ENCODE measurements at places on chromosomes 1 and 21.

DNA sequence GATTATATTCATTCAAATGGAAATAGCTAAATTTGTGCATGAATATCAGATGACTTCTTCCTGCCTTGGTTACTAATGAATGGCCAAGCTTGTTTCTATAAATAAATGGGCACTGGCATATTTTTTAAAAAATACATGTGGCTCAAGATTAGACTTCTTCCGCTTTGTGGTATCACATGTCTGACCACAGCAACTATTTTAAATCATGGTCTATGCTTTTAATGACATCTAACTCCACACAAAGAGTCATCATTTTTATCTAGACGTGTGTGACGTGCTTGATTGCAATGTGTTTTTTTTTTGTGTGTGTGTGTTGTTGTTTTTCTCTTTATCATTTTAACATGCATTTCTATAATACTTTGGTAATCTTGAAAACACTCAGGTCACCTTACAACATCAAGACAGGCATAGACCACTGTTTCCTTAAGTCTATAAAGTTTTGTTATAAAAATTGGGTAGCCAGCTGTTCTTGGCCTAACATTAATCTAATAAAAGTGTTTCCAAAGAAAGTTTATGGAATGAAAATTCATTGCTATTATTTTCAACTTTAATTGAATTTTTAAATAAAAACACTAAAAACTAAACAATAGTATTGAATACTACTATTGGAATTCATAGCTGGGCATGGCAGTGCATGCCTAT lies 29.5 kb downstream of the RGS1 start:
- DNase-seq, result no peak

DNA sequence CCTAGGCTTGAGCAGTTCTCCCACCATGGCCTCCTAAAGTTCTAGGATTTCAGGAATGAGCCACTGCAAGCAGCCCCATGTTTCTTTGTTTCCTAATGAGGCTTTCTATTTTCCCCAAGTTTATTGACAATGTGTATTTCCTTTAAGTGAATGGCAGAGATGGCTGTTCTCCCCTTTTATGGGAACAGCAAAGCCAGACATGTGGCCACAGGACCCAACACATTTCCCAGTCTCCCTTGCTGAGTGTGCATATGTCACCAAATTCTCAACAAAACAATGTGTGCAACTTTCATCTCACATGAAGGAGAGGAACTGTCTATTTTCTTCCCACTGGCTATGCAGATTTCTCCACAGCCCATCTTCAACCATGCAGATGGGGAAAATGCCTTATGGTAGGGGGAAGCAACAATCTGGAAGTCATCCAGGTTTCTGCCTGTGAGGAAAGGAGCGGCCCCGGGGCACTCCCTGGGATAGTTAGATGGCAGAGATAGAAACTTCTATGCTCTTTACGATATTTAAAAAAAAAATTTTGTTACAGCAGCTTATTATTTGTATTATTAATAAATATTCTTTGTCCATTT lies 28.6 kb upstream of the MAP10 start:
- DNase-seq, result no peak

DNA sequence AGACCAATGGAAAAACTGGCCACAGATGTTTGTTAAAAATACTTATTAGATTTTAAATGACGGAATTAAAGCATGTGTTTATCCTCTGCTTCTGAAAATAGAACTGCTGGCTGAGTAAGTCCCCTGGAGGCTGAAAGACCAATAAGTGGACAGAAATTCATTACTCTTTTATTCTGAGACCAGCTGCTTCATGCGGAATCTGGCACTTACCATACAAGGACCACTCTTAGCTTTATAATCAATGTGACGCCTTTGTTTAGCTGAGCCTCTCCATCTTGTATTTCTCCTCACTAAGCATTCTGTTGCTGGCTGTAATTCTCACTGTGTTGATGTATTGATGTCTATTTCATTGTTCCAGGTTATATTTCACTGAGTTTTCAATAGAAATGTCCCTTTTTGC lies 6.3 kb upstream of the EXO1 start:
- DNase-seq, result no peak

GRCh38 chr1:157878059-157878458 lies 36.5 kb upstream of the CD5L start:
- no peak for DNase-seq

DNA sequence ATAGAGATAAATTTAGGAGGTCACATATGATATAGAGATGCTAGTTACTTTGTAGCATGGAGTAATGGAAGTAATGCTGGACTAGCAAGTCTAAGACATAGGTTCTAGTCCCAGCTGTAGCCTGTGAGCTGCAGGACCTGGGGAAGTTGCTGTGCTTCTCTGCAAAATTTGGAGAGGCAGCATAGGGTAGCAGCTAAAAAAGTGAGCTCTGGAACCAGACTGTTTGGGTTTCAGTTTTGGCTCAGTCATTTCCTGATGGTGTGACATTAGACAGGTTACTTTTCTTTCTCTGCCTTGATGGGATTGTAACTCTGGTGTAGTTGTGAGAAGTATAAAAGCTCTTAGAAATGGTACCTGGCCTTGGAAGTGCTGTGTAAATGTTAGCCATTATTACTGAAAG lies 3.3 kb downstream of the METTL13 start:
- no peak for DNase-seq

- DNase-seq, result no peak
Measured at GRCh38 chr1:3481046-3481445, 26.6 kb downstream of the ARHGEF16 start.

DNA sequence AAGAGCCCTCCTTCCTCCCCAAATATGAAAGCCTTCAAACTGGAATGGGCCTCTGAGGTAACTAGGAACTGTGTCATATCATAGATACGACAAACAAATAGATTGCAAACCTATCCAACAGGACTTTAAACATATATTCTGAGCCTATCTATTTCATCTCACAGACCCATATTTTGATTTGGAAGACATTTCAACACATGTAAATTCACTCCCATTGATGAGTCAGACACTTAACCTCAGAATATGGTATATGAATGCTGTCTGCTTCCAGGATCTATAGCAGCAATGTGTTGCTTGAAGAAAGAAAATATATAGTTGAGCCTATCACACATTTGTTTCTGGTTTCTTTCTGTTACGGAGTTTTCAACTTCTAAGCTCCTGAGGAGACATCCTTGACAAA lies 221.9 kb upstream of the SAMSN1 start:
- no peak for DNase-seq

DNA sequence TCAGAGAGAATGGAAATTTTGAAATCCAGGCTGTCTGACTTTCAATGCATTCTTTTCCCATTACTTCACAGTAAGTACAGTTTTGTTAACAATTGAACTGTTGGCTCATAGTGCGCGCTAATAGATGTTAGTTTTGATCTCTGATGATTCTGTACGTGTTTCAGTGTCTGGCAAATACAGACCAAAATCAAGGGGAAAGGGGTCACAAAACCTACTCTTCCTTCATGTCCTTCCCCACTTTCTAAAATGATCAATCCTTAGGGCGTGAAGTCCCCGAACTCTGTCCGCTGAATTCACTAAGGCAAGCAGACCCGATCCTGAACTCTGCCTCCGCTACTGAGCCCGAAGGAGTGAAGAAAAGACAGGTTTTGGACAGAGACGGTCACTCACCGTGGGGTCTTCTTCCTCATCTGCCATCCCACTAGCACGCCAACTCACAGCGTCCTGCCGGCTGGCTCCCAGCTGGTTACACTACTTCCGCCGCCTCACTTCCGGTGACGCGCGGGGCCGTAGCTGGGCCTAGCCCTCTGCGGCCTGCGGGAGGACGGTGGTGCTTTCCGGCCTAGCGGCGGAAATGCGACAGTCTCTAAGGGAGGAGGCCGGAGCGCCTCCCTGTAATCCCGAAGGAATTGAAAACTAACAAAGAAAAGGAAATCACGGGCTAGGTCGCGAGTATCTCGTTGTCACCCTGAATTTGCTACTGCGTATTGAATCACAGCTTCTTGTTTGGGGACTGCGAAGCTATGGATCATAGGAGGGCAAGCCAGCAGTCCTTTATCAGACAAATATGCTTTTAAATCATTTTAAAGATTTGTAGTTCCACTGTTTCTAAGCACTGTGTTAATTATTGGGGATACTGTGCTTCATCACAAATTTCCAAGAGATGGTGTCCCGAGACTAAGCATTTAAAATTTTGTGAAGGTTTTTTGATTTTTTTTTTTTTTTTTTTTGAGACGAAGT lies at the start of gene TAF13:
Gene TAF13, minus strand, starts transcription at position 473 of the 960 bp plus-strand sequence. Its CDS starts 56 bp downstream, at position 417.
- DNase-seq, result peak; percentile 85

DNA sequence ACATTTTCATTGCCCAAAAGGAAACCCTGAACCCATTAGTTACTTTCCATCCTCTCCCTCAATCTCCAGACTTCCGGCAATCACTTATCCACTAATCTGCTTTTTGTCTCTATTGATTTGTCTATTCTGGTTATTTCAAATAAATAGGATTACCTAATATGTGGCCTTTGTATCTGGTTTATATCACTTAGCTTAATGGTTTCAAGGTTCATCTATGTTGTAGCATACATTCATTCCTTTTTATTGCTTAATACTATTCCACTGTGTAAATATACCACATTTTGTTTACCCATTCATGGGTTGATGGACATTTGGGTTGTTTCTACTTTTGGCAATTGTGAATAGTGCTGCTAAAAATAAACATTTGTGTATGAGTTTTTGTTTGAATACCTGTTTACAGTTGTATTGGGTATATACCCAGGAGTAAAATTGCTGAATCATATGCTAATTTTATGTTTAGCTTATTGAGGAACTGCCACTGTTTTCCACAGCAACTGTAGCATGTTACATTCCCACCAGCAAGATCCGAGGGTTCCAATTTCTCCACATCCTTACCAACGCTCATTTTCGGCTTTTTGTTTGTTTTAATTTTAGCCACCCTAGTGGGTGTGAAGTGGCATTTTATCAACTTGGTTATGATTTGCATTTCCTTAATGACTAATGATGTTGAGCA lies 2.5 kb upstream of the SLC25A44 start:
- DNase-seq, result no peak

DNA sequence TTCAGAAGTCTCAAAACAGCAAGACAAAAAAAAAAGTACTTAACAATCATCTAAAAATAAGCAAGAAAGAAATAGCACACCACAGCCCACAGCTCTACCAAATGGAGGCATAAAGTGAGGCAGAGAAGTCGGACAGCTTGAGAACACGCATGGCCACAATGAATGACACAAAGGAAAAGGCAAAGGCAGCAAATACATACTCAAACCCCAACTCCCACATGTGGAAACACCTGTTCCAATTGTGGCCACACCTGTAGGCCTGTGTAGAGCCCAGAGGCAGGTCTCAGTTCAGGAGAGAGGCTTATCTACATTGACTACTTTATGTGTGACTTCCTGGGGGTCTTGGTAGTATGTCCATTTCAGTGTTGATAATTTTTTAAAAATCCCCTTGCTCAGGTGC lies 543.5 kb downstream of the LMO4 start:
- no peak for DNase-seq

DNA sequence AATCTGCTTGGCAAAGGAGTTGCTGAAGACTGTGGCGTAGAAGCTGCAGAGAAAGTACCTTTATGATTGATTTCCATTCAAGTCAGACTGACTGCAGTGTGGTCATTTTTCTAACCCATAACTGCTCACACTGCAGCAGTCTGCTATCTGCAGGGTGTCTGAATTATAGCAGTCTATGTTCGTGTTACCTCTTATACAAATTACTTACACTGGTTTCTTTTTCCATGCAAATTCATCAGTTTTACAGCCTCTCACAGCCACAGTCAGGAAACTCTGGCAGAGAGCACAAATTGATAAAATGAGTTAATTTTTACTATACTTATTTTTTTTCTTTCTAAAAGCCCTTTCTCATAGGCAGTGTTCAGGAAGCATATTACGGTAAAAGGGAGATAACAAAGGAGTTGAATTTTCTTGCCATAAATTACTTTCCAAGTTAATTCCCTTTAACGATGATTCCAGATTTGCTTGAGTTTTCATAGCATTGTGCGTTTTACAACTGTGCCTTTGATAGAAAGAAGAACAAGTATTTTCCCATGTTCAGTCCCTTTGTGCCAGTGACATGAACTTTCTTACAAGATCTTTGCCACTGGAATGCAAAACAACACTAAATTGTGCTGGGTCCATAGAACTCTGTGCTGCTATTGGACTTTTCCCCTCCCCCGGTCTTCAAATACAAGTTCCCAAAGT lies 261.5 kb downstream of the NFIA start:
- no peak for DNase-seq

DNA sequence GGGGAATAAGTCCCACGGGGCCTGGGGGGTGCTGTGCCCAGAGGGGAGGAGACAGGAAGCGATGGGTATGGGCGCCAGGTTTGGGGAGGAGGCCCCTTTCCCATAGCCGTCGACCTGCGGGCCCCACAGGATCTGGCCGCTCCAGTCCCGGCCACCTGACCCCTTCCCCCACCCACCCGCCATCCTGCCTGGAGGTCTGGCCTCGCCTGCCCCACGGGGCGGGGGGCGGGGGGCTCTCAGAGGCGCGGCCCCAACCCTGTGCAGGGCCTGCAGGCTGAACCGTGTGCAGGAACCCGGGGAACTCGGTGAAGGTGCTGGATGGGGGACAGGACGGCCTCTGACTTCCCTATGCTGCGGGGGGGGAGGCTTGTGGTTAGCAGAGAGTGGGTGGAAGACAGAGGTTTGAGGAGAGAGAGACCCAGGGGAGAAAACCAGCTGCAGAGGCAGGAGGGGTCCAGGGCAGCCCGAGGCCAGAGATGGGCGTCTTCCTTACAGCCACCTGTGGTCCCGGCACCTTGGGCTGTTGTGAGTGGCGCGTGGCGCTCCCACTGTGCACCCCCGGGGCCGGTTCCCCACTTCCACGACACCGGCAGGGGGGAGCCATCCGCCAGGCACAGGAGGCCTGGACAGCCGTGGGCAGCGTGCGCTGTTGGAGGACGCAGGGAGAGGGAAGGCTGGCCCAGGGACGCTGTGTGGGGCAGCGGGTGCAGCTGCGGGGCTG lies 2.5 kb upstream of the TNFRSF18 start:
- DNase-seq, result peak; percentile 64

- no peak for DNase-seq
Measured at GRCh38 chr1:33366762-33367484, 46.0 kb upstream of the A3GALT2 start.

DNA sequence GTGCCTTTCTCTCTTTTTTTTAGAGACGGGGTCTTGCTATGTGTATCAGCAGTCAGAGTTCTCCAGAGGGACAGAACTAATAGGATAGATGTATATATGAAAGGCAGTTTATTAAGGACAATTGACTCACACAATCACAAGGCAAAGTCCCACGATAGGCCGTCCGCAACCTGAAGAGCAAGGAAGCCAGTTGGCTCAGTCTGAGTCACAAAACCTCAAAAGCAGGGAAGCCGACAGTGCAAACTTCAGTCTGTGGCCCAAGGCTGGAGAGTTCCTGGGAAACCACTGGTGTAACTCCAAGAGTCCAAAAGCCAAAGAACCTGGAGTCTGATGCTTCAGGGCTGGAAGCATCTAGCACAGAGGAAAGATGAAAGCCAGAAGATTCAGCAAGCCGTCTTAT lies 16.3 kb upstream of the H3-3A start:
- DNase-seq, result no peak
